ENCODE measurements at places on chromosomes 16 and 17.

GRCh38 chr17:78023042-78023441 is 64.5 kb downstream of the TNRC6C start:
- no peak for DNase-seq

DNA sequence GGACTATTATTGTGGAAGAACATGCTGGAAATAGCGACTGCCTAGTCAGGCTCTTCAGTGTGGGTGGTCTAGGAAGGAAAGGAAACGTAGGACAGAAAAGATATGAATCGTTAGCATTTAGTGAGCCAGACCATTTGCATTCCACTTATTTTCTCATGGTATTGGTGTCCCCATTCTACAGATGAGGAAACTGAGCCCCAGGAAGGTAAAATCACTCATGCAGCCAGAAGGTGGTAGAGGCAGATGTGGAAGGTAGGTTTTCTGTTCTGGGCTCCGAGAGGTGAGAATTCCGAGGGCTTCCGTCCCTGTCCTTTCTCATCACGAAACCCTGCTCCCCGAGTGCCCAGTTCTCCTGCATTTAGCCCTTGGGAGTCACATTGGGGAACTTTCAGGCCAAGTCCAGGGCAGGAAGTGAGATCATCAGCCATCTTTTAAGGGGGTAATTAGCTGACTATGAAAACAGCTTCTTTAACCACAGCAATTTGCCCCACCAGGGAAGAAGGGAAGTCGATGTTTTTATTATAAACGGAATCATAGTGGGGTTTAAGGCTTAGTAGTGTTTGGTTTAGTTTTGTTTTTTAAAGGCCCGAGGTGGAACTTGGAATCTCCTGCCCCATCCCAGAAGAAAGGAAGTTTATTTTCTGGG is 110.7 kb upstream of the IRX3 start:
- no peak for DNase-seq

GRCh38 chr17:17080781-17081180 is 38.5 kb downstream of the MPRIP start:
- DNase-seq, result no peak

DNA sequence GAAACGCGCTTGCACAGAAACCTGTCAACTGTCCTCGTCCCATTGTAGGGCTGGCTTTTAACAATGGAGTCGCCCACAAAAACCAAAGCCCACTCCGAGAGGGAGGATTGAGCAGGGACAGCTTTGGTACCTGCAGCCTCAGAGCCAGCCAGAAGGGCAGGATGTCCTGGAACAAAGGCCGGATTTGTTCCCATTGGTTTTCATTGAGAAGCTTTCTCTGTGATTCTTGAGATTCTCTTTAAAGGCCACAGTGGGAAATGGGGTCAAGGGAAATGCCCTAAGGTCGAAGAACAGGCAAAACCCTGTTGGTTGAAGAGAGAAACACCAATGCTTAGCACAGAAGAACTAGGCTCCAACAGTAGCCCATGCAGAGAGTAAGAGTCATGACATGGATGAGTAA is 65.4 kb downstream of the C16orf78 start:
- no peak for DNase-seq

DNA sequence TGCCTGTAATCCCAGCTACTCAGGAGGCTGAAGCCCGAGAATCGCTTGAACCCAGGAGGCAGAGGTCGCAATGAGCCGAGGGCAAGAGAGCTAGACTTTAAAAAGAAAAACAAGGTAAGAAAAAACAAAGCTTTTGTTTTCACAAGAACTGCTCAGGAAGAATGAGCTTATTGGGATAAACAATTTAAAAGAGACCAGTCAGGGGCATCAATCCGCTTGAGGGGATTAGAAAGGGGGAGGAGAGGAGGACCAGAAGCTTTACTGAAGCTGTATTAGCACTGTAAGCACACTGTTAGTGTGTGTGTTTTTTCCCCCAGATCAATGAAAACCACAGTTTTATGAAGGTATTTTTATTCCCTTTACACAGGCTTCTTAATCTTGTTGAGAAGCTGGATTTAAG is 8.8 kb downstream of the TMEM170A start:
- no peak for DNase-seq

- no peak for DNase-seq
Observed at GRCh38 chr16:89602952-89603590, 10.4 kb upstream of the DPEP1 start.

DNA sequence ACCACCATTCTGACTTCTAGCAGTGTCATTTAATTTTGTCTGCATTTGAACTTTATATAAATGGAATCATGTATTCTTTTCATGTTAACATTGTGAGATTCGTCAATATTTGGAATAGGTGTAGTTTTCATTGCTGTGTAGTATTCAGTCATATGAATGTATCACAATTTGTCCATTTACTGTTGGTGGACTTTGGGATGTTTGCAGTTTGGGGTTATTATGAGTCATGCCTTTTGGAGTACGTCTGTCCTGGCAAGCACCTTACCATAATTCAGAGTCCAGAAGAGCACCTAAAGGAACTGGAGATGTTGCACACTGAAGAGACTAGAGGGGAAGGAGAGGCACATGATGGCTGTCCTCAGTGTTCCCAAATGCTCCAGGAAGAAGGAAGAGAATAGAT is 3.1 kb upstream of the PHKG2 start:
- DNase-seq, result no peak

DNA sequence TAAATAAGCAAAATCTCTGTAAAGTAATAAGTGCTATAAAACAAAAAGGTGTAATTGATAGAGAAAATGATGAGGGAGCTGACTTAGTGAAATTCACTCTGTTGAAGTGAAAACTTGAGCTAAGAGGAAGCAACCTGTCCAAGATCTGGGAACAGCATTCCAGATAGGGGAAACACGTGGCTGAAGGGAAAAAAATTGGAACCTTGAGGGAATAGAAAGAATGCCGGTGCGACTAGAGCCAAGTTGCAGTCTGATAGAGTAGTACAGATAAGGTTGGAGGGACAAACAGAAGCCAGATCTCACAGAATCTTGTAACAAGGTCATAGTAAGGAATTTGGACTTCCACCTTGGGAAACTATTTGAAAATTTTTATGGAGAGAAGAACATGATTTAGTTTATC is 623 bp upstream of the DDX52 start:
- DNase-seq, result no peak

DNA sequence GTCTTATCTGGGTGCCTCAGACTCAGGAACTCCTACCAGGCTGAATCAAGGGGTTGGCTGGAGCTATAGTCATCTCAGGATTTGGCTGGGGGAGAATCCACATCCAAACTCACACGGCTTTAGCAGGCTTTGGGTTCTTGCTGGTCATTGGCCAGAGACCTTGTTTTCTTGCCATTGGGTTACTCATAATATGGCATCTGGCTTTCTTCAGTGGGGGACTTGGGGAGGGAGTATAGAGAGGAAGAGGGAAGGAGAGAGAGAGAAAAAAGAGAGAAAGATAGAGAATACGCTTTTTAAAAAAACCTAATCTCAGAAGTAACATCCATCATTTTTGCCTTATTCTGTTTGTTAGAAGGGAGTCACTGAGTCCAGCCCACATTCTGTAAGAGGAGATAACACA is 191.5 kb upstream of the SHISA6 start:
- no peak for DNase-seq

Data from stimulated activated CD8-positive, alpha-beta memory T cell treated with anti-CD3 and anti-CD28 coated beads, Interleukin-7, amount 100 ng/mL, for 24 hours (primary cell).